Stimulated activated CD4-positive, alpha-beta T cell treated with anti-CD3 and anti-CD28 coated beads, Interleukin-4, amount 100 ng/mL, for 4 hours (primary cell): ENCODE measurements at places on chromosomes 16 and 17.

GRCh38 chr17:59858167-59858816 lies 34.5 kb downstream of the TUBD1 start:
- DNase-seq, result no peak

DNA sequence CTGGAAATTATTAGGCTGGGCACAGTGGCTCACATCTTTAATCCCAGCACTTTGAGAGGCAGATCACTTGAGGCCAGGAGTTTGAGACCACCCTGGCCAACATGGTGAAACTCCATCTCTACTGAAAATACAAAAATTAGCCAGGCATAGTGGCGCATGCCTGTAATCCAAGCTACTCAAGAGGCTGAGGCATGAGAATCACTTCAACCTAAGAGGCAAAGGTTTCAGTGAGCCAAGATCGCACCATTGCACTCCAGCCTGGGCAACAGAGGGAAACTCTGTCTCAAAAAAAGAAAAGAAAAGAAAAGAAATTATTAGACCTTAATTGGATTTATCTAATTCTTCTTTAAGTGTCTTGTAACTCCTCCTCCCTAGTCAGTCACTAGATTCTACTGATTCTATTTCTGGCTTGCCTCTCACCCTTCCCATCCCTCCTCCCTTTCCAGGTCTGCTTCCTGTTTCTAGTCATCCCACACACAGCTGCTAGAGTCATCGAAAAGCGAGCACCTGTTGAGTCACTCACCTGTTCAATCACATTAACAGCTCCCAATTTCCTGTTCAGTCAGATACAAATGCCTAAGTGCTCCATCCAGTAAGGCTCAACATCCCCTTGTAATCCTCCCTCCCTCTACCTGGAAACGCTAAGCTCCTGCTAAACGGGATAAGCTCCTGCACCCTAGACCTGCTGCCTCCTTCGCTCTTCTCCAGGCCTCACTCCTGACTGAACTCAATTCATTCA lies 34.6 kb downstream of the ERN1 start:
- DNase-seq, result peak; percentile 26

DNA sequence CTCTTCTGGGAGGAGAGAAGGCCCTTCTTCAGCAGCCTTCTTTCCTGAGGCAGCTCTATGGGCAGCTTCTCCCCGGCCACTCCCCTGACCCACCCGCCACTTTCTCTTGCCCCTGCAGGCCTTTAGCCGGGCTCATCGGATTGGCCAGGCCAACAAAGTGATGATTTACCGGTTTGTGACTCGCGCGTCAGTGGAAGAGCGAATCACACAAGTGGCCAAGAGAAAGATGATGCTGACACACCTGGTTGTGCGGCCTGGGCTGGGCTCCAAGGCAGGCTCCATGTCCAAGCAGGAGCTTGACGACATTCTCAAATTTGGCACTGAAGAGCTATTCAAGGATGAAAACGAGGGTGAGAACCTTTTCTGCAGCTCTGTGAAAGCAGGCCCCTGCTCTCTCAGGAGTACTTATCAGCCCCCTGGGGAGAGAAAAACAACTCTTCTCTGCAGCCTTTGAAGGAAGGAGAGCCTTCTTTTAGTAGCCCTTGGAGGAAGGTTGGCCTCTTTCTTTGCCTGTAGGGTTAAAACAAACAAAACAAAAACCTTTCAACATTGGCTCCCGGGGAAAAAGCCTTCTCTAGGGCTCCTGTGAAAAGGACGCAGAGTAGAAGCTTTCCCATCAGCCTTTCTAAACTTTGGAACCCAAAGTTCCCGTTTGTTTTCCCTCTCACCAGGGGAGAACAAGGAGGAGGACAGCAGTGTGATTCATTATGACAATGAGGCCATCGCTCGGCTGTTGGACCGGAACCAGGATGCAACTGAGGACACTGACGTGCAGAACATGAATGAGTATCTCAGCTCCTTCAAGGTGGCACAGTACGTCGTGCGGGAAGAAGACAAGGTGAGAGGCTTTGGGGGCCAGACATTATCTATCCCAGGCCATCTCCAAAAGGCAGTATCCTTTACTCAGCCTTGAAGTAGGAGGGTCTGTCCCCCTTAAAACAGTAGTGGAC lies 12.7 kb downstream of the RNF227 start:
- DNase-seq, result no peak

- DNase-seq, result no peak
Observed at GRCh38 chr16:48194828-48195556, 39.2 kb upstream of the ABCC12 start.

GRCh38 chr16:70432356-70432722 lies 6.6 kb downstream of the ST3GAL2 start:
- DNase-seq, result no peak

DNA sequence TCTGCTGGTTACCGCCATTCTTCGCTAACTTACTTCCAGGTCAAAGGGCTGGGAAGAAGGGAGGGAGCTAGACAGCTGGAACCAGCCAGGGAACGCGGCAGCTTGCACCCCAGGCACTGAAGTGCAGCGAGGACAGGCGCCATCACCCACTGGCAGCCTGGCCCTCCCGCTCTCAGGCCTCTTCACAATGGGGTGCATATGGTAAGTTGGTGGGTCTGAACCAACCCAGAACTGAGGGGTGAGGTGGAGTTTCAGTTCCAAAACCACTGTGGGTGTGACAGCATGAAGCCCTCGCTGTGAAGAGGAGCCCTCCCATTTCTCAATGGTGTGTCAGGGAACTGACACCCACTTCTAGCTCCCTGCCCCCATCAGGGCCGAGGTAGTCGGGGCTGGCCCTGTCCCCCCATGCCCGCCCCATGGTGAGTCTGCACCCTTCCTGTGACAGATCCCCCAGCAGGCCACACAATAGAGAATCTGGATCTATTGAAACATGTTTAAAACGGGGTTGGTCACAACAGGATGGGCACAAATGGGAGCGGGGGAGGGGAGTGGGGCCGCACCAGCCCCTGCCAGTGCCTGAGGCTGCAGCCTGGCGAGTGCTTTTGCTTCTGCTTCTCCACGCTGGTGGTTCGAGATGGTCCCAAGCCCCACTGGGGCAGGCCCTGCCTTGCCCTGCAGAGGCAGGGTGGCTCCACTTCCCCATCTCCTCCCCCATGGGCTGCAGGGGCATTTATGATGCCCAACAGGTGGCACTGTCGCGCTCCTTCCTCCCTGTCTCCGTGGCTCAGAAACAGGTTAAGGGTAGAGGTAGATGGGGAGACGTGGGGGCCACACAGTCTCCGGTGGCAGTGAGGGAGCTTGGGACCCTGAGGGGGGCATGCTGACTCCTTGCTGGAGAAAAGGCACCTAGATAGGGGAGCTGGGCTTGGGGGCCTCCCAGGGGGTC lies 2.3 kb downstream of the LIMD2 start:
- peak; percentile 71 for DNase-seq

DNA sequence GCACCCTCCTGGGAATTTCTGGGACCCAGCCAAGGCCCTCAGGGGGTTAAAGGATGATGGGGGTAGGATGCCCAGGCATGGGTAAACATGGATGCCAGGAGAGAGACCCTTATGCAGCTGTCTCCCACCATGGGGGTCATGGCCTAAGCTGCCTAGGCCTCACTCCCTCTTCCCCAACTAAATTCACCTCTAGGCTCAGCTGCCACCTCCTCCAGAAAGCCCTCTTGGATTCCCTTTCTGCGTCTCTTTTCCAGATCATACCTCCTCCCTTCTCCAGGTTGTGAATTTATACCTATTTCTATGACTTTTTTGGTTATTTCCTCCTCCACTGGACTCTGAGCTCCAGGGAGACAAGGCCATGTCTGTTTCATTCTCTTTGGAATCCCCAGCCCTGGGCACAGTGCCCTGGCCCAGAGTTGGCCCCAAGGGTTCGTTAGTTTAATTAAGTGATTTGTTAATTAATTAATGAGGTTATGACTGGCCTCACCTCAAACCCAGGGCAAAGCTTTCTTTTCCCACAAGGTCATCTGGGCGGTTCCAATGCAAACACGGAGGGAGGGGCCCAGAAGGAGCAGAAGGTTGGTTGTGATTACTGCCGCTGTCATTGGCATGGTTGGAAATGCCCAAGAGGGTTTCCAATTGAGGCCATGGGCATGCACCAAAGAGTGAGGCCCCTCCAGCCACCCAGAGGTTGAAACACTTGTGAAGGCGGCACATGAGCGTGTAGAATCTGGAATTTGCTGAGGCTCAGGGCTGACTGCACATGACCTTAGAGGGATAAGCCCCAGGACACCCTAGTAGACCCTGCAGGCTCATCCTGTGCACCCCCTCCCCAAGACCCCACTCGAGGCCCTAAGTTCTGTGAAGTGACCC lies 6.9 kb upstream of the KRT17 start:
- no peak for DNase-seq

DNA sequence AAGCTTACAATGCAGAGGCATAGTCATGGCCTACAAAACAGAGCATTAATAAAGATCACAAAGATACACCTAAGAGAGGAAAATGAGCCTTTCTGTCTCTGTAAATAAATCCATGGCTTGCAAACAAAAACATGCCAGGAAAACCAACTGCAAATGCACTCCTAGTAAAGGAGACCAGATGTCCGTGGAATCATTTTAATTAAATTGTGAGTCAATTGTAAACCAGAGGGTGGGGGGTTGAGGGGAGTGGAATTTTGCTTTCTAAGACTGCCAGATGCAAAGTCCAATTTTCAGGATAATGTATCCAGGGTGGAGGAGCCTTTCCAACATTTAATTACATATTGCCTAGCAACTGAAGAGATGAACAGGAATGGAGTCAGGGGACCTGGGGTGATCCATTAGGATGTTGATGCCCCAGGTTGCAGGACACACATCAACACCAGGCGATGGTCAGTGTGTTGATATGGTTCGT lies 390.3 kb upstream of the CCL2 start:
- DNase-seq, result no peak

DNA sequence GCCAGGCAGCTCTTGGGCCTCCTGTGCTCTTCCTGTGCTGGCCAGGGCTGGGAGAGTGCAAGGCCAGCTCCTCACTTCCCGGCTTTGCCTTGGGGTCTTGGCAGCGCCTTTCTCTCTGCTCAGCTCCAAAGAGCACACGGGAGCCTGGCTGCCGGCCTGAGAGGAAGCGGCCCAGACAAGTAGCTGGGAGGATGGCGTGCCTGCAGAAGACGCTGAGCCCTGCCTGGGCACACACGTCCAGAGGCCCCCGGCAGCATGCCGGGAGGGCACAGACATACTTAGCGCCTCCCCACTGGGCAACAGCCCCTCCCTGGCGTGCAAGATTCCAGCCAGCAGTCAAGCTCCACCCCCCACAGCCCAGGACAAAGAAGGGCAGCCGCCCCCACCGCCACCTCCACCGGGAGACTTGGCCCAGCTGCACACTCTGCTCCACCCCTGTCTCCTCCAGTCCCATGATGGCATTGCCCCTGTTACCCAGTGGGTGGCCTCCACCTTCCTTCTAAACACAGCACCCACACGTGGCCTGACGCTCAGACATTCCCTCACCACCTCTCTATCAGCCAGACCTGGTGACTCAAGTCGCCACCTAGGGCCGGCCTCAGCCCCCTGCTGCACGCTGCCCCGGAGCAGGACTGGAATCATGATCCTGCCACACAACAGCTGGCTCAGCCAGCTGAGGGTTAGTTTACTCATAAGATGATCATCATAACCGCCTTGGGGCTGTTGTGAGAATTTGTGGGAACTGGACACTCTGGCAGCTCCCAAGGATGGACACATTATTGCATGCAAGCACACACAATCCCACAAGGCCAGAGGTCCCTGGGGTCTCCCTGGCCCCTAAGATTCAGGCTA lies 12.4 kb downstream of the SGCA start:
- peak; percentile 37 for DNase-seq

- no peak for DNase-seq
Observed at GRCh38 chr16:78566397-78567073, 467.1 kb downstream of the WWOX start.

- DNase-seq, result no peak
Observed at GRCh38 chr17:2155573-2155972, 100.7 kb downstream of the HIC1 start.

- no peak for DNase-seq
Observed at GRCh38 chr16:78778101-78779004, 678.9 kb downstream of the WWOX start.

GRCh38 chr17:16820161-16820877 lies 130.3 kb downstream of the CCDC144A start:
- DNase-seq, result no peak

DNA sequence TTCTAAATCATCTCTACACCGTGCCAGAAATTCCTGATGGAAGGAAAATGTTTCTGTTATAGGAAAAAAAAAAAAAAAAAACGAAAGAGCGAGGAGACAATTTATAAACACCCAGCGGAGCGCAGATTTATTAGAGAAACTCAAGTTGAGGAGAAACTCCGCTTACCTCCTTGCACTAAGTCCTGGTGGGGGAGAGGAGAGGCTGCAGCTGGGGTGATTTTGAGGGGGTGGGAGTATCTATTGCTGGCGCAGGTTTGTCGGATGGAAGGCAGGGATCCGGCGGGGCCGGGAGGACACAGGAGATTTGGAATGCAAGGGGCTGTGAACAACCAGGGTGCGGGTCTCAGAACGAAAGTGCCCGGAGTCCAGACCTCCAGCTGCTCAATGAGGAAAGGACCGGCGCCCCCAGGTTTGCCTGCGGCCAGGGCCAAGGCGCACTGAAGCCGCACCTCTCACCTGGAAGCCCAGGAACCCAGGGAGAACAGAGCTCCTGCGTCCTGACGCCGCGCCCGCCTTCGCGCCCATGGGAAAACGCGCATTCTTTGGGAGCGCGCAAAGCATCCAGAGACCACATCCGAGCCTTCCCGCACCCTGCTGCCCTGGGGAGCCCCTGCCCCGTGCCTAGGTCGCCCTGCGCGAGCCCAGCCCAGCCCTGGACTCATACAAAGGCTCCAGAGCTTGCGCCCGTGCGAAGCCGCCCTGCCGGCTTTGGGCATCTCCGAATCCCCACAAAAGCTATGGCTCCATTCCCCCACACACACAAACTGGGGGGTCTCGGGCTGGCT lies 2.6 kb upstream of the HOXB8 start:
- DNase-seq, result no peak

- DNase-seq, result peak; percentile 46
Observed at GRCh38 chr17:80005360-80006338, 30.0 kb downstream of the TBC1D16 start.

DNA sequence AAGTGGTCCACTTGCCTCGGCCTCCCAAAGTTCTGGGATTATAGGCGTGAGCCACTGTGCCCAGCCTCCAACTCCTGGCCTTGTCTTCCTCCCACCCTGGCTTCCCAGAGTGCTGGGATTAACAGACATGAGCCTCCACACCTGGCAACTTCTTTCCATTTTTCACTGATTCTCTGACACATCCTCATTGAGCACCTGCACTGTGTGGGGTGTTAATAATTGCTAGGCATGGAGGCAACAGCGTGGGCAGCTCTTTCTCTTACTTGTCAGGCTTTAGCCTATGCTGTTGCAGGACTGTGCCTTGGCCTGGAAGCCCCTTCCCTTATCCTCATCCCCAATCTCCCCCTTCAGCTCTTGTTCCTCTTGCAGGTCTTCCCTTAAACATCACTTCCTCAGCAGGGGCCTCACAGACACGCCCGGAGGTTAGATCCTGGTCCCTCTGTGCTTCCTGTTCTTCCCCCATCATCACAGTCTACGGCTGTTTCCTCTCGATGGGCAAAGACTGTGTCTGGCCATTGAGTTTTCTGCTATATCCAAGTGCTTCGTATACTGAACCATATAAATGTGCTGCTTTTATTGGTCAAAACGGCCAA lies 7.9 kb downstream of the QPRT start:
- DNase-seq, result no peak

- DNase-seq, result no peak
Observed at GRCh38 chr16:67516296-67517154, 12.1 kb upstream of the RIPOR1 start.
